ENCODE measurements at places on chromosomes 7 and 10.

GRCh38 chr7:152568972-152569371 is 107.0 kb downstream of the XRCC2 start:
- DNase-seq = no peak

DNA sequence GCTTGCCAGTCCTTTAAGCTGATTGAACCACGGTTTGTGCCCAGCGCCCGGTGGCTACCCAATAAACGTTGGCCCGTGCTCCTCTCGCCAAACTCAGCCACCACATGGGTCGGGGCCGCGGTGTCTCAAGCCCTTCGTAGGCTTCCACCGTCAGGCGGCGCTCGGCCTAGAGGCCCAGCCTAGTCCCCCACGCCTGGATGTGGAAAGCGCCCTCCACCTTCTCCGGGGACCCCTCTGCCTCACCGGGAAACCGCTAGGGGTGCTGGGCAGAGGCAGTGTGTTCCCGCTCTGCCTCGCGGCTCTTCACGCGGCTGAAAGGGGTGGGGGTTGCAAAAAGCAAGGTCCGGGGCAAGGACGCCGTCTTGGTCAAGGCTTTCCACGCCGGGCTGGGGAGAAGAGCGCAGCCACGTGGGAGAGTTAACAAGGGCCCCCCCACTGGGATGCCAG is 29.8 kb downstream of the LEP start:
- no peak for DNase-seq

- no peak for DNase-seq
These were observed 86.7 kb downstream of the RGS10 start for GRCh38 chr10:119455609-119456434.

GRCh38 chr10:76136961-76137360 is 705.5 kb downstream of the LRMDA start:
- DNase-seq = no peak

- DNase-seq = no peak
These were observed 37.3 kb downstream of the CDH23 start for GRCh38 chr10:71433768-71434744.

GRCh38 chr7:861222-861621 is 15.1 kb upstream of the GET4 start:
- no peak for DNase-seq

DNA sequence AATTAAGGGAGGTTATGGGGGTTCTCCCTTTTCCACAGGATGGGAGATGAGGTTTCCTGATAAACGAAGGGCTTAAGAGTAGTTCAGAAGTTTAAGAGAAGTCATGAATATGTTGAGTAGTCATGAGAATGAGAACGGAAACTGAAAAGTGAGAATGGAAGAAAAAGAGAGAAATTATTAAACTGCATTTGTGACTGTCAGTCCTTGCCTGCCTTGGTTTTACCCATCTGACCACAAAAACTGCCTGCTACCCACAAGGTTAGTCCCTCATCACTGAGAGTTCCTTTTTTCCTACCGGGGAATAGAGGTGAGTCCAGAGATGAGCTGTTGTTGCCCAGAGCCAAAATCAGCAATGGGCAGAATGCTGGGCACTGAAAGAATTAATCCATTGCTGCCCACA is 174.1 kb upstream of the BET1 start:
- no peak for DNase-seq

Measured in activated T-cell treated with anti-CD3 and anti-CD28 coated beads for 1 hour (primary cell).